NCI-H748 treated with DMSO at 0.1 percent for 48 hours (cell line): ENCODE measurements at places on chromosomes 12 and 14.

GRCh38 chr14:70094106-70094505 lies 94.6 kb downstream of the SLC8A3 start:
- DNase-seq: no peak

DNA sequence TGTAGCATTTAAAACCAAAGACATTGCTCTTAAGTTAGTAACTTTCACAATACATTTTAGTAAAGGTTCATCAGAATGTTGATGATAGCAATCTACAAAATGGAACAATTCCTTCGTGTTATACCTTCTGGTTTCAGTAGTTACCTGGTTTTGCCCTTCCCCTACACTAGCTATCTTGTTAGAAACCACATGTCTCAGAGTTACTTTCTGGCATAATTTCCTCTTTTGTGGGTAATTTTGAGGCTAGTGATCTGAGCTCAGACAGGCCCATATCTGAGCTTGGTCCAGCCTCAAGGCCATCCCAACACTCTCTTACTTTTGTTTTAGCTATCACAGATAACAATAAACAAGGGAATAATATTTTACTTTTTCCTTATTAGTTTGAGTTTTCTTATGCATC lies 196.9 kb downstream of the KITLG start:
- DNase-seq: no peak

GRCh38 chr14:67735336-67736147 lies 33.9 kb downstream of the RDH12 start:
- DNase-seq: no peak

DNA sequence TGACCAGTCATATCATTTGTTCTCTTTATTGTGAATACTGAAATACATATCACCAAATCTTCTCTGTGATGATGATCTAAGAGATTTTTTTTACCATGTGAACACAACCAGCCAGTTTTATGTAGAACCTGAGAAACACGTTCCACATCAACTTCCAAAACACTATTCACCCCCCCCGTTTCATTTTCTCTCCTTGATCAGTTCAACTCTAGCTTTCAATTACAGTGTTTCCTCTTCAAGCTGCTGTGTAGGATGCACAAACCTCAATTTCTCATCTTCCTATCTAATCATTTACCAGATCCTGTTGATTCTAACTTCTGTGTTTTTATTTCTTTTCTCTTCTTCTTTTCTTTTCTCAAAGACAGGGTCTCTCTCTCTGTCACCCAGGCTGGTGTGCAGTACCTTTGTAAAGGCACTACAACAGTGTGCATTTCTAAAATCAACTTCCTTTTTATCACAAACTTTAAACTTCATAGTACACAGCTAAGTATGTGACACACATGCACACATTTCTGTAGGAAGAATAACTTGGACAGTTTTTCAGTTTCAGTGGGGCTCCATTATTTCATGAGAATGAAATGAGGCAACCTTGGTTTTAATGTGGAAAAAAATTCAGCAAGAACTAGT lies 149.9 kb upstream of the FBXO33 start:
- no peak for DNase-seq

DNA sequence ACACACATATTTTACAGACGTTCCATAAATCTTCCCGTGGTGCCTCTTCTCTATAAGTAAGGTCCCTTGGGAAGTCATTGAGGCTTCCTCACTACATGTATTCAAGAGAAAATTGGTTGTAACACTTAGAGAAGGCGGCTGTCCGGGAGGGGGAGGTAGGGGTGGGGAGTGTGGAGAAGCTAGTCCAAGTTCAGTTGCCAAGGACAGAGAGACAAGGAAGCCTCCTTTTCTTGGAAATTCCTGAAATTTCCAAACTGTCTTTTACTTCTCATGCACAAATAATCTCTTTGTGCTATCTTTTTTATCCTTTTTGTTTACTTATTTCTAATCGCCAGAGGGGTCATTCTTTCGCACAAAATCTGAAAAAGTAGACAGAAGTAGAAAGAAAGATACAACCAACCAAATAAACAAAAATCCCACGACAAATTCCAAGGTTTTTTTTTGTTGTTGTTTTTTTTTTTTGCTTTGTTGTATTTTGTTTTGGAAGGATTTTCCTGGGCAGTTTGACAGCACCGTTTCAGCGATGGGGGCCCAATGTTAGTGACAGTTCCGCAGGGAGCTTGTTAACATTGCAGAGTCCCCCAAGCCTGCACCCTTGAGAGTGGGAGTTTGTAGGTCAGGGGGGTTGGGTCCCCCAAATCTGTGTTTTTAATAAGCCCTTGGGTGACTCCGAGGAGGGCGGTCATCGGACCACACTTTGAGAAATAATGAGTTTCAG lies 45.2 kb downstream of the MAP1LC3B2 start:
- no peak for DNase-seq

- DNase-seq: no peak
Observed at GRCh38 chr14:92551044-92551841, 37.7 kb downstream of the RIN3 start.

- no peak for DNase-seq
Observed at GRCh38 chr12:9851927-9852326, 17.2 kb downstream of the CLEC2B start.

- no peak for DNase-seq
Observed at GRCh38 chr12:92973614-92974013, 44.5 kb upstream of the EEA1 start.

DNA sequence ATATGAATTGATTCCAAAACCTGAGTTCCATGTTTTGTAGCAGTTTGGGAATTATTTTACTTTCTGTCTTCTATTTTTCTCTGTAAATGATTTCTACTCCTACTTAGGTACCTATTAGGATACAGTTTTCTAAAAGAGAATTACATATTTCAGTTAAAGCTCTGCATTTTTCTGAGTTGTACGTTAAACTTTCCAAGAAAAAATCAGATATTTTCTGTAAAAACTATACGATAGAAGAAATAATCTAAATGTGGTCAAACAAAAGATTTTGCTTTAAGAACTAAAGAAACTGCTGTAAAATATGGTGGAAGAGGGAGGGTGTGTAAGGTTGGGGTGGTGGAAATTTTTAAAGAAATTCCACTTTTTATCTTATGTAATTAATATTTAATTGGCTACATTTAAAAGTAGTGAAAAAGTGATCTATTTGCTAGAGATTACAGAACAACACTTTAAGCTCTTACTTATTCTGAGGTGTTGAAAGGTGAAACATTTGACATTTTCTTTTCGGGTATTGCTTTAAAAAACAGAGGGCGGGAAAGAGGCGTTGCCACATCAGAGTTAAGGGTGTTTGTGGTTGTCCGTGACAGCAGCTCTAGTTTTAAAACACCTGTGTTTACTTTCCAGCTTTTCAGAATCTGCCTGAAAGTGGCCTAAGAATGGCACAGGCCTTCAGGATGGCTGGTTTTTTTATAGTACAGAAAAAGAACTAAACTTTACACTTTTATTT lies 187.3 kb downstream of the MIPOL1 start:
- DNase-seq: peak; percentile 93

GRCh38 chr12:75446857-75447256 lies 33.7 kb upstream of the GLIPR1 start:
- no peak for DNase-seq

GRCh38 chr12:72390146-72390545 lies 118.0 kb downstream of the TRHDE start:
- DNase-seq: no peak

DNA sequence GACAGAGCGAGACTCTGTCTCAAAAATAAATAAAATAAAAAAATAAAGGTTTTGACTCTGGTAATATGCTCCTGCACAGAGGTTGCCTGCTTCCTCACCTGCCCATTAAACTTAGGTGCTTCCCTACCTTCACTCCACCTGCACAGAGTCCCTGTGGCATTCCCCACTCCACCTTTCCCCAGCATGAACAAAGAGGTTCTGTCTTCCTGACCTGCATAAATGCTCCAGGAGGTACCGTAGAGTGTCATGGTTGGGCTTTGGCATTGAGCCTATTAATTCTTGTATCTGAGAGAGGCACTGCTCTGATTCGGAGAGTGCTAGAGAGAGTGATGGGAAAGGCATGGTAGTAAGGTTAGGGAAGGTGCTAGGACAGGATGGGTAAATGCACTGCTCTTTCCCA lies 6.3 kb downstream of the ARHGAP9 start:
- DNase-seq: no peak
